Inflammatory macrophage treated with lipopolysaccharide for 1 hour (primary cell): ENCODE measurements at places on chromosomes 12 and 14.

DNA sequence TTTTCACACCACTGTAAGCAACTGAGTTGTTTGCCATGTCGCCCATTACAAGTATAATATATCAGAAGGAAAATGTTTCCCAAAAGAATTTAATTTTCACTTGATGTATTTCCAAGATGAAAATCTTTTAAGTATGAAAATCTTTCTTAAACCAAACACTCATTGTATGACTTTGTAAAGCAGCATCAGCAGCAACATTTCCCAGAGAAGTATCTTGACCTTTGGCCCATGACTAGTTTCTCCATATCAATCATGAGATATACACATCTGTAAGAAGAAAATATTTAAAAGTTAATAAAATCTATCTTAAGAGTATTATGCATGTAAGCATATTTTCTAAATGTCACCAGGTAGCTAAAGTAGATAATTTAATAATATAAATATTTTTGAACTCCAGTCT lies 52.8 kb downstream of the ATP2B1 start:
- no peak for DNase-seq

DNA sequence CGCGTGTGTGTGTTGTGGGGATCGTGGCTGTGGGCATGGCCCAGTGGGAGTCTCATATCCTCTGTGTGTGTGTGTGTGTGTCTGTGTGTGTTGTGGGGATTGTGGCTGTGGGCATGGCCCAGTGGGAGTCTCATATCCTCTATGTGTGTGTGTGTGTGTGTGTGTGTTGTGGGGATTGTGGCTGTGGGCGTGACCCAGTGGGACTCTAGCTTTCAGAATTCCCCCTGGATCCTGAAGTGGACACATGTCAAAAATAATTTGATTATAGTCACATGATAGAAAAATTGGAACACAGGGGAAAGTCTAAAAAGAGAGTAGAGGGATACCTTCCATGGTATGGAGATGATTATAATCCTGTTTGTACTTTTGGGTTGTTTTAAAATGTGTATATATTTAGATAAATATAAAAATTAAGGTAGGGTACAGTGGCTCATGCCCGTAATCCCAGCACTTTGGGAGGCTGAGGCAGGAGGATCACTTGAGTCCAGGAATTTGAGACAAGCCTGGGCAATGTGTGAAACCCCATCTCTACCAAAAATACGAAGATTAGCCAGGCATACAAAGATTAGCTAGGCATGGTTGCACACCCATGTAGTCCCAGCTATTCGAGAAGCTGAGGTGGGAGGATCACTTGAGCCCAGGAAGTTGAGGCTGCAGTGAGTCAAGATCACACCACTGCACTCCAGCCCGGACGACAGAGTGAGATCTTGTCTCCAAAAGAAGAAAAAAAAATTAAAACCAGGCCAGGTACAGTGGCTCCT lies 11.0 kb downstream of the PAPLN start:
- DNase-seq: peak; percentile 82

- no peak for DNase-seq
Measured at GRCh38 chr12:47207829-47208248, 128.1 kb upstream of the AMIGO2 start.

GRCh38 chr12:119292893-119293630 lies 41.5 kb upstream of the CCDC60 start:
- DNase-seq: no peak

DNA sequence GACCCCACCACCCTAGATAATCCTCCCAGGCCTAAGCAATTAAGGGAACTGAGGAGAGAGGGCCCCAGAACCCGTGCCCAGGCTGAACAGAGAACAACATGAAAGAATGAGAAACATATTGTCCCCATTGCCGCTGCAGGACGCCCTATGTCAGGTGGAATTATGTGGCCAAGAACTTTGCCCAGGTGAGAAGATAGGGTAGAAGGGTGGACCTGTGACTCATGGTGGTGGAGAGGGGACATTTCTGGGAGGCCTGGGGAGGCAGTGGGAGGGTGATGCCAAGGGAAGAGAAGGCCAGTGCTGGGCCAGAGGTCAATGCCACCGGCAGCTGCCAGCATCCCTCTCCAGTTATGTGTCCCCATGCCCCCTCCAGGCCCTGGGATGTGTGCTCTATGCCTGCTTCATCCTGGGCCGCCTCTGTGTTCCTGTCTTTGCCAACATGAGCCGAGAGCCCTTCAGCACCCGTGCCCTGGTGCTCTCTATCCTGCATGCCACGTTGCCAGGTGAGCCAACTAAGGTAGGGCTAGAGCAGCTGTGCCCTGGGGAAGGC lies 15.5 kb downstream of the SOAT2 start:
- no peak for DNase-seq

GRCh38 chr12:65823513-65824375 lies 539 bp upstream of the HMGA2 start:
- DNase-seq: no peak

DNA sequence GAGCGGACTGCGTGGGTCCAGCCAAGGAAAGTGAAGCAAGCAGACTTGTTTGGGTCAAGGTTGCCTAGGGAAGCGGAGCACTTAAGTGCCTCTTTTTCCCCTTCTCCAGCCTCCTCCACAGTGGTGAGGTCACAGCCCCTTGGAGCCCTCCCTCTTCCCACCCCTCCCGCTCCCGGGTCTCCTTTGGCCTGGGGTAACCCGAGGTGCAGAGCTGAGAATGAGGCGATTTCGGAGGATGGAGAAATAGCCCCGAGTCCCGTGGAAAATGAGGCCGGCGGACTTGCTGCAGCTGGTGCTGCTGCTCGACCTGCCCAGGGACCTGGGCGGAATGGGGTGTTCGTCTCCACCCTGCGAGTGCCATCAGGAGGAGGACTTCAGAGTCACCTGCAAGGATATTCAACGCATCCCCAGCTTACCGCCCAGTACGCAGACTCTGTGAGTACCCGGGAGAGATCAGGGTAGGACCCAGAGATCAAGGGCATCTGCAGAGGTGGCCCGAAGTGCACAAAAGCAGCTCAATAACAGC lies at the start of gene TSHR:
Gene TSHR, plus strand, starts transcription at position 206 of the 526 bp plus-strand sequence. Its CDS starts 60 bp downstream, at position 266.
- DNase-seq: no peak

GRCh38 chr12:2669560-2669959 lies 125.2 kb upstream of the FKBP4 start:
- no peak for DNase-seq

DNA sequence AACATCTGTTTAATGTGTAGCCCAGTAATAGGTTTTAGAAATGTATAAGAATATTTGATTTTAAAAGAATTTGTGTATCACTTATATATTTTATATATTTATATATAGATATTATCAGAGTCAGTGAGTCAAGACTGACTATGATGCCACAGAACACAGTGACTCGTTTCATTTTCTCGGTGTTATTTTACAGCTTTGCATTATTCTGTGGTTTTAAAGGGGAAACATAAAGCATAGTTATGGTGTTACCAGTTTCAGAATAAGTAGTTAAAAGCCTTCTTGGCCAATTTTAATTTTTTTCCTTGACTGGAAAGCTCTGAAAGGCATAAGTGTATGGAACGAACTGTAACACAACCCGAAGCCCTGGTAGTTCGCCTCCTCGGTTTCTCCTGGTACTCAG lies 91.0 kb downstream of the GRIP1 start:
- no peak for DNase-seq

DNA sequence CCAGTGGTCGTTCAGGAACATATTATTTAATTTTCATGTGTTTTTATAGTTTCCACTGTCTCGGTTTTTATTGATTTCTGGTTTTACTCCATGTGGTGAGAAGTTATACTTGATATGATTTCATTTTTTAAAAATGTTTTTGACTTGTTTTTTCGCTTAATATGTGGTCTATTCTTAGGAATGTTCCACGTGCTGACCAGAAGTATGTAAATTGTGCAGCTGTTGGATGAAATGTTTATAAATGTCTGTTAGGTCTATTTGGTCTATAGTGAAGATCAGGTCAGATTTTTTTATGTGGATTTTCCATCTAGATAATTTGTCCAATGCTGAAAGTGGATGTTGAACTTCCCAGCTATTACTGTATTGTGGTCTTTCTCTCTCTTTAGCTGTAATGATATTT lies 433.8 kb upstream of the MIS18BP1 start:
- no peak for DNase-seq

- DNase-seq: peak; percentile 31
Measured at GRCh38 chr14:21505012-21505553, 6.1 kb downstream of the METTL3 start.

GRCh38 chr12:44101475-44101874 lies 265.6 kb downstream of the TMEM117 start:
- DNase-seq: no peak

GRCh38 chr14:96920023-96920422 lies 122.8 kb downstream of the VRK1 start:
- DNase-seq: peak; percentile 3

DNA sequence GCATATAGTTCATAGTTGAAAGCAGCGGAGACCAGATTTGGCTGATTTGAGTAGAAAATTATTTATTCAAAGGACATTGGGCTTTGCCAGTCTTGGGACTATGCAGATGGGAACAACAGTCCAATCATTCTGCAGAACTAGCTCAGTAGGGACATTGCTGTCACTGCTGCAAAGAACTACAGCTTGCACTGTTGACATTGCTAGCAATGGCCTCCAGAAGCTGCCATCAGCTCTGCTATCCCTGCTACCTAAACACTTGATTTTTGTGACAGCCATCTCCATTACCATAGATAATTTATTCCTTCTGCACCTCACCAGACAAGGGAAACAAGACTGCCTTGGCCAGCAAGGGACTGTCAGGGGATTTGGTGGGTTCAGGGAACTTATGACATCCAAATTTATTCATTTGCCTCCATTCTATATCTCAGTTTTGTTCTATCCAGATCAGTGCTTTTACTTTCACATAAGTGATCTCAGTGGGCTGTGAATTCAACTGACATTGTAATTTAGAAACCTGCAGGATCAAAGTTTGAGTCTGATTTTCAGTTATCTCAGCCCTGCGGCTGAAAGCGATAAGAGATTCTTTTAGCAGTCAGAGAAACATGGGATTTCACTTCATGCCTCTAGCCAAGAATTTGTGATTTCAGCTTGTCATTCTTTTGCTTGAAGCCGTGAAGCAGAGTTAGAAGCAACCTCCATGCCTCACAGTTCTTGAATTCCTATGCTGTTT lies 136.7 kb upstream of the FBXO33 start:
- no peak for DNase-seq

- no peak for DNase-seq
Measured at GRCh38 chr12:17841496-17841895, 248.5 kb downstream of the RERGL start.
